ENCODE measurements at places on chromosomes 5 and 9.

DNA sequence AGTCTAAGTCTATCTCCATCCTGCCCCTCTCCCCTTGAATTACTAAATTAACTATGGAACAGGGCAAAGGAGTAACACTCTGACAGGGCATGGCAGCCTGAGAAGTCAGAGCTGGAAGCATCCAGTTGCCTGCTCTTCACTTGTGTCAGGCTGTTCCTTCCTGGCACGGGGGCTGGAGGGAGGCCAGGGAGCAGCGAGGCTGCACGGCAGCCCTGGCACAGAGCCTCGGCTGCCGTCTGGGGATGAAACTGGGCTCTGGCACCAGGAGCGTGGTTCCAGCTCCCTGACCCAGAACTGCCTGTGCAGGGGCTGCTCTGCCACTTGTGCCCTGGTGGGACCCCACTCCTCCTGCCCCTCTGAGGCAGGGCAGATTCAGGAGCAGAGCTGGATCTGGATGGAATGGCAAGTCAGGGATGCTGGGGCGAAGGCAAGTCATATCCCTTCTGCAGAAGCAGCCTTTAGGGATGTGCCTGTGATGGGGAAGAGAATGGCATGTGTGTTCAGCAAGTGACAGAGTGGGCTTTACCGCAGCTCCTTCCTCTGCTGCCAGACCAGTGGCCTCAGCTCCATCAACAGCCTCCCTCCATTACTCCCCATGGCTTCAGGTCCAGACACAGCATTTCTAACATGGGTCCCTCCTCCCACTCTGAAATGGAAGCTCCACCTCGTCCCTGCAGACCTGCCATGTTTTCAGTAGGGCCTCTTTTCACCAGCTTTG lies 42.2 kb upstream of the PDE8B start:
- DNase-seq, result no peak

DNA sequence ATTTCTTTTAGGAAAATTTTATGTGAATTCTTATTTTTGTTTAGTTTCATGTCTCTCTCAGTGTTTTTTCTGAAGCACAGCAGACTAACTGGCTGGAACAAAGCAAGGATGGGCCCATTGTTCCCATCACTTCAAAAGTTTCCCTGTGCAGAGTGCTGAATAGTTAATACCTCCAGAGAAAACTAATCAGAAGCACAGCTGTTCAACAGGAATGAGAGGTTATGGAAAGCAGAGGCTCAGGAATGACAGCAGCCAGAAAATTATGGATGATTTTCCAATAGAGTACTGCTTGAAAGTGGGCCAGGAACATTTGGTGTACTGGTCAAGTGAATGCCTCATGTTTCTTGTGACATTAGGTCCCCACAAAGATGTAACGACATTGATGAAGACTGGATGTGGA lies 173.0 kb upstream of the TARS1 start:
- DNase-seq, result no peak

DNA sequence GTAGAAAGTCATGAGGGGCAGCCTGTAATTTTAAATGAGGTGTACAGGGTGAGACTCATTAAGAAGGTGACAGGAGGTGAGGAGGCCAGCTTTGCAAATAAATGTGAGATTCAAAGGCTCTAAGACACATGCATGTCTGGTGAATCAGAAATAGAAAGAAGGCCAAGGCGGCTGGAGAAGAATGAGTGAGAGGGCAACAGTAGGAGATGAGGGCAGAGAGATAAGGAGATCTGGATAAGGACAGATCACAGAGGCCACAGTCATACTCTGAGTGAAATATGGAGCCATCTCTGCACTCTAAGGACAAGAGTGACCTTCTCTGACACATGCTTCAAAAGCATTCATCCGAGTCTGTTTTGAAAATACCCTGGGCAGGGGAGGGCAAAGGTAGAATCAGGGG lies 90.7 kb downstream of the RAD23B start:
- DNase-seq, result peak; percentile 14

- no peak for DNase-seq
Measured at GRCh38 chr5:138315751-138316278, 15.8 kb downstream of the CDC25C start.

DNA sequence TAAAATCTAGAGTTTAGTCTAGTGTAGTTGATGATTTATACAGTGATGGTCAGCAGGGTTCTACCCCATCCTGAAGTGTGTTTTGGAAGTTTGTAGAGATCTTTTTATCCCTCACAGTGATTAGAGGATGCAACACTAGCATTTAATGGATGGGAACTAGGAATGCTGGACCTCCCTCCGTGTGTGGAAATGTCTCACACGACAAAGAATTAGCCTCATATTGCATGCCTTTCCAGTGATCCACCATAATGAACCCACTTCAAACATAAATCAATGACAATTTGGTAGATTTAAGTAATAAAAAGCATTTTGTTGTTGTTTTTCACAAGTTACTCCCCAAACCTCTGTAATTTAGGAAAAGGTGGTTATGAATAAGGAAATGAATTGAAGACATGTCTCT lies 82.5 kb upstream of the LMNB1 start:
- DNase-seq, result no peak

DNA sequence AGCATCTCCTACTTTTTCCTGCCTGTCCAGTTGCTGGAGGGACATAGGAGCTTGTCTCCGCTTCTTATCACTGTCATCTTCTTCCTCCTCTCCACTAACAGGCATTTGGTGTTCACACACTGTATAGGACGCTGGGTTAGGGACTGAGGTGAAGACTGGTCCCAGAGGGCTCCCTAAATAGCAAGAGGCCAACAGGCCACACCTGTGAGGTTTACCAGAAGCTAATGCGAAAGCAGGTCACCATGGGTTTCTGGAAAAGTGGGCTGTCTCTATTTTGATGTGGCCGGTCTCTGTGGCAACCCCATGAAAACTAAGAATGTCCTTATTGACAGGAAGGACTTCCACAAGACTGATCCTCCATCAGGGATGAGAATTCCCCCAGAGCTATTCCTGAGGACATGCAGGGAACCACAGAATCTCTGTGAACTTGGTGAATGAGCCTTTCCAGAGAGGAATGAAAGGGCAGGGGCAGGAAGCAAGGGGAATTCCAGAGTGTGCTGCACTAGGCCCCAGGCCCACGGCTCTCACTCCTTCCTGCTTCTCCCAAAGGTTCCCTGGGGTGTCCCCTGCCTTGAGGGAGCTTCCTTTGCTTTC lies 61.7 kb downstream of the DAP start:
- DNase-seq, result peak; percentile 70

GRCh38 chr9:71706176-71706575 lies 62.1 kb downstream of the CEMIP2 start:
- no peak for DNase-seq

DNA sequence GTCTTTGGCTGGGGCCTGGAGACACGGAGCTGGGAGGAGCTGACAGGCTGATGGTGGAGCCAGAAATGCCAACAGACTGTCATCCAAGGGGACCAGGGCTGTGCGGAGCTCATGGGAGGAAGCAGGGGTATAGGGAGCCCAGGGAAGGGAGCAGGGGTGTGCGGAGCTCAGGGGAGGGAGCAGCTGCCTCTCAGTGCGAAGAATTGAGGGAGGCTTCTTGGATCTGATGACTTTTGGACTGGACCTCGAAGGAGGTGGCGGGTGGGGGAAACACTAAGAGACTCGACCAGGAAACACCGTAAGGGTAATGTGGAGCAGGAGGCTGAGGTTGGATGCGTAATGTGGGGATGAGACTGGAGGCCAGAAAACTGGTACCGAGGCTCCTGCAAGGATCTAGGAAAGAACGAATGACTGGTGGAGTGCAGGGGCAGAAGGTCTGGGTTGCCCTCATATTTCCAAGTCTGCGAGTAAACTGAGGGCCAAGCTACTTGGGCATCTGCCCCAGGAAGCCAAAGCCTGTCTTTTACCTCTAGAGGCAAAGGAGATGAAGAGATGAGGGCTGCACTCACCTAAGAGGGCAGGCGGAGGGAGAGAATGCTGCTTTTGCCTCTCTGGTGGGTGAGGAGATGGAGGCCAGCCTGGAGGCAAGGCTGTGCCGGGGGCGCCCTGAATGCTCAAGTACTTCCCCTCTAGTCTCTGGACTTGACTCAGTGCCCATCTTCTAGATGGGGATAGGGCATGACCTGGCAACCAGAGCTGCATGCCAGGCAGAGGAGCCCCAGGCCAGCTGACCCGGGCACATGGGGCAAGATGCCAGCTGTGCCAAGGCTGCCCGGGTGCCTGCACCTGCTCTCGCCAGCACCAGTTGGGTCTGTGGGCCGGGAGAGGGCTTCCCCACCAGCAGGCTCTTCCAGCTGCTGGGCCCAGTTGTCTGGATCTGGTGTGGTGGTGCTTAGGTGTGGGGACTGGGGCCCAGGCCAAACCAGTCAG lies 2.3 kb downstream of the PTGS1 start:
- DNase-seq, result no peak

GRCh38 chr9:35341585-35341984 lies 148.3 kb upstream of the RUSC2 start:
- no peak for DNase-seq

GRCh38 chr9:16202914-16203728 lies 650.3 kb downstream of the CCDC171 start:
- DNase-seq, result peak; percentile 86

- DNase-seq, result peak; percentile 31
Measured at GRCh38 chr9:88747768-88748167, 212.8 kb downstream of the NXNL2 start.

DNA sequence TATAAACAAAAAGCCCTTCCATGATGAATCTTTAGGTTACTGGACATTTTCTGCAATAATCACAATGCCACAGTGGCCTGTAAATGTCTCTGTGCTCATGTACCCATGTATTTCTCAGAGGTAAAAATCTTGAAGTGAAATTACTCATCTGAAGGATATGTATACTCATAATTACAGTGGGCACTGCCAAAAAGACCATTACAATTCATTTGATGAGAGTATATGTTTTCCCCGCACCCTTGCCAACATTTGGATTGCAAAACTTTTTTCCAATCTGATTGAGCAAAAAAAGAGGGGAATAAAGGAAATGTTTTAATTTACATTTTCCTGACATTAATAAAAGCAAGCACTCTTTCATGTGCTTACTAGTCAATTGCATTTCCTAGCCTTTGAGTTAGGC lies 110.5 kb downstream of the EPB41L4A start:
- DNase-seq, result no peak

DNA sequence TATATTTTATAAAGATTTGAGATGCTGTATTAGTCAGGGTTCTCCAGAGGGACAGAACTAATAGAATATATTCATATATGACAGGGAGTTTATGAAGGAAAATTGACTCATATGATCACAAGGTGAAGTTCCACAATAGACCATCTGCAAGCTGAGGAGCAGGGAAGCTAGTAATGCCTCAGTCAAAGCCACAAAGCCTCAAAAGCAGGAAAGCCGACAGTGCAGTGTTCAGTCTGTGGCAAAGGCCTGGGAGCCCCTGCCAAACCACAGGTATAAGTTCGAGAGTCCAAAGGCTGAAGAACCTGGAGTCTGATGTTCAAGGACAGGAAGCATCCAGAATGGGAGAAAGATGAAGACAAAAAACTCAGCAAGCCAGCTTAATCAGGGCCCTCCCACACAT lies 382.2 kb downstream of the LRRC70 start:
- DNase-seq, result no peak

DNA sequence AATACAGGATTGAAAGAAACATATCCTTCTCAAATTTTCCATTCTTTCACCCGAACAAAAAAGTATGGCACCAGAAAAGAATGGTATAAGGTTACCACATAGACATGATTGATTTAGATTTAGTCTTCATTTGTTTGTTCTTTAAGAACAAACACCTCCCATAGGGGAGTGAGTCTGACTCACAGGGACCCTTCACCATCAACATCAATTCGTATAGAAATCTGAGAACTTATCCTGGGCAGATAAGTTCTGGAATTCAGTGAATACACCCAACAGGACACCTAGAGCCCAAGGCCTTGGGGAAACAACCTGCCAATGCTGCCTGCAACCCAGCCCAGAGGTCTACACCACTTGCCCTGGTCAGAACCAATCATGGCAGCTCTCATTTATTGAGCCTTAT lies 46.2 kb downstream of the LHFPL2 start:
- DNase-seq, result no peak

DNA sequence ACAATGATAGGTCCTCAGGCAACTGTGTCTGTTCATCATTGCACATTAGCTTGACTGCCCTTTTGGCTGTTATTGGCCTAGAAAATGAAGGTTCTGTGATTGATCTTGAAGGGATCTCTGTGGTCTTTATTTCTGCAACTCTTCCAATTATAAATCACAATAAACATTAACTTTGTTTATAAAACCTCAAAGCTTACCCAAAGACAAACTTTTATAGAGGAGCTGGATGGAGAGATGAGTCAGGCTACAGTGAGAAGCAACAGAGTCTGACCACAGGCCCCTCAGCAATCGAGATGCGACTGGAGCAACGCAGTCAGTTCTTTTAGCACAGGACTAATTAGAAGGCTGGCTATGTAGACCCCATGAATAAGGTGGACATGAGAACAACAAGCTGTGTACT lies 5.3 kb downstream of the MACROH2A1 start:
- no peak for DNase-seq

- DNase-seq, result no peak
Measured at GRCh38 chr5:31632460-31632859, 6.5 kb upstream of the PDZD2 start.

DNA sequence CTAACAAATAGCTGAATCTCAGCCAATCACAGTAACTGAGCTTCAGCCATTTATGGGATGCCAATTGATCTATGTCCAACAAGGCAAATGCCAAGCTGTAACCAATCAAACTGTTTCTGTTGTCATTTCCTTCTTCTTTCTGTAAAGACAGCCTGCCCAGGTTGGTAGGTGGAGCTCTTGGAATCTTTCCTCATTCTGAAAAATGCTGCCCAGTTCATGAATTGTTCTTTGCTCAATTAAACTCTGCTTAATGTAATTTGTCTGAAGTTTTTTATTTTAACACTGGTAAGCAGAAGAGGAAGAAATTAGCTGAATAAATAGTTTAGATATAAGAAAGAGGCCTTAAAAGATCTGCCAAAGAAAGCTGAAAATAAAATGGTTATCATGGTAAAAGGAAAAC lies 1235.6 kb downstream of the EFNA5 start:
- DNase-seq, result no peak

DNA sequence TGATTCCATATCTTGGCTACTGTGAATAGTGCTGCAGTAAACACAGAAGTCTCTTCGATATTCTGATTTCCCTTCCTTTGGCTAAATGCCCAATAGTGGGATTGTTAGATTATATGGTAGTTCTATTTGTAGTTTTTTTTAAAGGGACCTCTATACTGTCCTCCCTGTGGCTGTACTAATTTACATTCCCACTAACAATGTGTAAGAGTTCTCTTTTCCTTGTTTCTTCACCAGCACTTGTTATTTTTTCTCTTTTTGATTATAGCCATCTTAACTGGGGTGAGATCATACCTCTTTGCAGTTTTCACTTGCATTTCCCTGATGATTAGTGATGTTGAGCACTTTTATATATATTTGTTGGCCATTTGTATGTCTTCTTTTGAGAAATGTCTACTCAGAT lies 102.0 kb downstream of the CARTPT start:
- DNase-seq, result no peak

- no peak for DNase-seq
Measured at GRCh38 chr5:72223371-72223770, 96.7 kb downstream of the MRPS27 start.
